ENCODE measurements at places on chromosomes 3 and 15. TPM values are rescaled to one million over a fixed set of nuclear protein-coding genes. Genes with fewer than 3 reads are reported as not detected.

EAF2 gene
- total RNA-seq = 1.1 TPM

CYP1A2 gene
- not detected for total RNA-seq

GOLGA6L10 gene
- 1.3 TPM for total RNA-seq

RASGRP1 gene
- total RNA-seq = 0.57 TPM

Data from bladder microvascular endothelial cell (primary cell).